Bone marrow (tissue), 2 donors: ENCODE measurements at places on chromosomes 11 and 22.

- DNase-seq, result no peak
These were observed 53.2 kb upstream of the AMPD3 start for GRCh38 chr11:10401696-10402392.

DNA sequence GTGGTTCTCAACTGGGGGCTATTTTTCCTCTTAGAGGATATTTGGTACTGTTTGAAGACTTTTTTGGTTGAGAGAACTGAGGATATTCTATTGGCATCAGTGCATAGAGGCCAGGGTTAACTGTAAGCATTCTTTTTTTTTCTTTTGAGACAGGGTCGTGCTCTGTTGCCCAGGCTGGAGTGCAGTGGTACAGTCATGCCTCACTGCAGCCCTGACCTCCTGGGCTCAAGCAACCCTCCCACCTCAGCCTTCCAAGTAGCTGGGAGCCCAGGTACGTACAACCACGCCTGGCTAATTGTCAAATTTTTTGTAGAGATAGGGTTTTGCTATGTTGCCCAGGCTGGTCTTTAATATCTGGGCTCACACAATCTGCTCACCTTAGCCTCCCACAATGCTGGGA is 12.9 kb downstream of the MMP7 start:
- no peak for DNase-seq

- DNase-seq, result no peak
These were observed 99.8 kb downstream of the ATM start for GRCh38 chr11:108322666-108323065.

GRCh38 chr22:17965538-17966402 is 58.6 kb downstream of the MICAL3 start:
- no peak for DNase-seq

- DNase-seq, result no peak
These were observed 469.9 kb downstream of the MN1 start for GRCh38 chr22:27331526-27332281.

DNA sequence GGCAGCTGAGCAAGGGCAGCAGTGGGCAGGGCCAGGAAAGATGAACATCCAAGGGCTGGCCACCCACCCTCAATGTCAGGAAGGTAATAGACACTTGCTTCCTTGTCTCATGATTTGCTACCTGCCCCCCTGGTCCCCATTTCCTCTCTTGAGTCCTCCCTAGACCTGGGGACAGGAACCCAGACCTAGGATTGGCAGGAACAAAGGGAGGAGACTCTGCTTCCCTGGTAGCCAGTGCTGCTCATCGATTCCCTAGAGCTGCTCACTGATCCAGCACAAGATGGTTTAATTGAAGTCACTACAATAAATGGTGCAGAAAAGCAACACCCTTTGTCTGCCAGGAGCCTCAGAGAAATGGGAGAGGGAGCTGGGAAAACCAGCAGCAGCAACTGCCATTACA is 67.8 kb upstream of the CHST1 start:
- DNase-seq, result no peak

DNA sequence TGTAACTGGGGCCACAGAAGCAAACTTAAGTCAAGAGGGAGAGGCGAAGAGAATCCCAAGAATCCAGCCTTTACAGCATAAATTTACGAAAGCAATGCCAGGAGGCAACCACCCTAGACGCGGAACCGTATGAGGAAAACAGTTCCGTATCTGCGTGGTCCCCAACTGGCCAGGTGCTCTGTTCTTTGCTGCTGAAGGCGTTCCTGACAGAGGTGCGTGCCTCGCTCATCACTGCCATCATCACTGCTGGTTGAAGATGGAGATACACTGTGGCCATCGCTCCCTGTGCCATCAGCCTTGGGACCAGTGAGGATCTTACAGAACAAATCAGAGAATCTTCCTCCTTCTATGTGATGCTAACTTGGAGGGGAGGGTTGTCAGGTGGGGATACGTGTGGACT is 270.5 kb upstream of the B3GAT1 start:
- no peak for DNase-seq

DNA sequence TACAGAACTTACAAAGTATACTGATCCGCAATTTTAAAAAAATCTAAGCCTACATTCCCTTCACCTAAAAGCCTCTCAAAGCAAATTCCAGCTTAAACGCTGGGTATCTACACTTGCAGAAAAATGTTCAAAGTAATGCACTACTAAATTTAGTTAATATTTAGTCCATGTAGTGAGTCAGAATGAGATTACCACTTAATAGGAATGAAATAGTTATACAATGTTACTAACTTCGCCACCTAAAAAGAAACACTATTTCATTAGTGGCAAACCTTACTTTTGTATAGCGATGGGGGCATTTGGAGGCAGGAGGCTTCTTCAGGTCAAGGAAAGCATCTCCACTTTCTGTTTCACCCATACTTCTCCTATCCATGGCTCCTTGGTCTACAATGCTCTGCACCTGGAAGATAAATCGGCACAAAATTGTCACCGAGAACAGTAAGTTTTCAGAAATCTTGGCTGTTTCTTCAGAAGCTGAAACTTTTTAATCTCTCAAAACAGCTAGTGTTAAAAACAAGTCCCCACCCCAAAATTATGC is 1.2 kb downstream of the EIF4ENIF1 start:
- no peak for DNase-seq

GRCh38 chr22:45584621-45585436 is 82.1 kb downstream of the FBLN1 start:
- no peak for DNase-seq

DNA sequence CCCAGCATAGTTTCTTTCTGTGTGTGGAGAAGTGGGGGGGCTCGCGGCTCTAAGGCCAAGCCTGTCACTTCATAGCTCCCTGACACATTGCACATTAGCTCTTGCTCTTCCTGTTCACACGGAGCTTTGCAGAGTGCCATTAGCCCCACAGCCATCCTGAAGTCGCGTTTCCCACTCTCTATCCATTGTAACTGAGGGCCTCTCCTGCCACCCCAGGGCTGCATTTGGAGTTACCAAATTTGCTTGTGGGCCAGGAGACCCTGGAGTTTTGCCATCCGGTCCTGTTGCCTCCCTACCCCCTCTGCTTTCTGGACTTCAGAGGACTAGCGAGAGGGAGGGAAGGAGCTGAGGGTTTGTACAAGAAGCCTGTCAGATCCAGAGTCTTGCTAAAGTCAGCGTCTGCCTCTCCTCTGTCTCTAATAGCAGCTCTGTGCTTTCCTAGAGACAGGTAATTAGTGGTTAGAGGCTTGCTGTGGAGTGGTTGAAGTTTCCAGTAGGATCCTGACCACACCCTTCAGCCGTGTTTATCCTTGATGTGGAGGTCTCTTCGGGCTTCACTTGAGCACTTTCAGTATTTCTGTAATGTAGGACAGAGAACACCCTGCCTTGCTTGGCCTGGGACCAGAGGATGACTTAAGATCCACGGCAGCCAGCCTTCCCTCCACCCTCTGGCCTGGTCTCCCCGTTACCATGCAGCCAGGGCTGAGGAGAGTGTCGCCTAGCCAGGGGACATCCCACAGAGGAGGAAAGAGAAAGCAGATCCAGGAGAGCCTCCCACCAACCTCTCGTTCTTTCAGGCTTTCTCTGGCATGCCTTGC is 14.1 kb downstream of the DCPS start:
- DNase-seq, result no peak

DNA sequence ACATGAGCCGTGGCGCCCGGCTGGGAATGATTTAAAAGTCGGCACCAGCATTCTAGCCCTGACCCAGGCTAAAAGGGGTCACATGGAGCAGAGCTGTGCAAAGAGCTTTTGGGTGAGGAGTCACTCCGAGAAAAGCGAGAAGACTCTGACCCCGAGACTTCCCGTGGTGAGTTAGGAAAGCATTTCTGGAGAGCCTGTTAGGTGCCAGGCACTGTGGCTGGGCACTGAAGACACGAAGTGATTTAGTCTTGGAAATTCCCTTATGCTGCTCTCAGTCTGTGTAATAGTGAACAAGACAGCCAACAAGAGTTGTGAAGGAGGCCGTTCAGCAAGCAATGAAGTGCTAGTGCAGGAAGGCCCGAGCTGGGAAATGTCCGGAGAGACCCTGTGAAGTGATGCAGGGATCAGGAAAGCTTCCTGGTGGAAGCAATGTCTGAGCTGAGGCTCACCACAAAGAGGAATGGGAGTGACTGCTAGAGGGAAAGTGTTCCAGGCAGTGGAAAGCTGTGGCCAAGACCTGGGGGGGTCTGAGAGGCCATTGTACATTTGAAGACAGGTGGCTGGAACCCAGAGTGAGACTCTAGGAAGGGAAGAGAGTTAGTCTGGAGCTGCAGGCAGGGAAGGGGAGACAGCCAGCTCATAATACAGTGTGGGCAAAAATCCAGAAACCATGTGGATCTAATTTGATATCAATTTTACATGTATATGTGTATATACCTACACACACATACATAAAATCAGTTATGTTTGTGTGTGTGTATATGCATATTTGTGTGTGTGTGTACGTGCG is 31.6 kb downstream of the MARK2 start:
- no peak for DNase-seq

GRCh38 chr22:25702571-25703167 is 39.3 kb upstream of the MYO18B start:
- DNase-seq, result peak; percentile 21

GRCh38 chr11:106076171-106076918 is 802 bp downstream of the KBTBD3 start:
- no peak for DNase-seq

GRCh38 chr11:7320306-7320705 is 68.6 kb downstream of the SYT9 start:
- DNase-seq, result no peak

DNA sequence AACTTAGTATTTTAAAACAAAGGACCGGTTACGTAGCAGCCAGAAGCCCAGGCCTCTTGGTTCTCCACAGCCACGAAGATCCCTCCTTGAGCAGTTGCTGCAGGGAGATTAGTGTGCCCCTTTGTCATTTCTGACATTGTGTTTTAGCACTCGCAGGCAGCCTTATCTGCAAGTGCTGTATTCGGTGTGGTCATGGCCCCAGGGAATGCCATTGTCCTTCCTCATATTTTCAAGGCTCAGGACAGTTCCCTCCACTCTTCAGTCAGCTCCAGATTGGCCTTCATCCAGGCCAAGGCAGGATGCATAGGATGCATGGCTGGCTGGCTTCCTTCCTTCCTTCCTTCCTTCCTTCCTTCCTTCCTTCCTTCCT is 88.5 kb downstream of the ZBTB16 start:
- no peak for DNase-seq

DNA sequence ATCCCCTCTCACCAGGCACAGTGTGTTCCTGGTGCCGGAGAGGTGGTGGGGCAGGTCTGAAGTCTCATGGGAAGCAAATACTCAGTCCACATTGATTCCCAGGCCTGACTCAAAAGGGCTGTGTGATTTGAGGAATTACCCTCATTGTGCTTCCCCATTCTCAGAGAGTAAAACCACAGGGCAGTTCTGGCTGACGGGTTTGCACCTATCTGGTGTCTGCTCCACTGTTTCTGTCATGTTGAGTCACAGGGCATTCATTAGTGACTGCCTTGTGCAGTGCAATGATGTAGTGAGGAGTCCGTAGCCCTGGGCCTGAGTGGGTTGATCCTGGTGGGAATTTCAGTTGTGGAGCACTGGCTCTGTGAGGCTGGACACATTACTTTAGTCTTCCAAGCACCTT is 85.2 kb upstream of the ARHGAP20 start:
- peak; percentile 70 for DNase-seq

DNA sequence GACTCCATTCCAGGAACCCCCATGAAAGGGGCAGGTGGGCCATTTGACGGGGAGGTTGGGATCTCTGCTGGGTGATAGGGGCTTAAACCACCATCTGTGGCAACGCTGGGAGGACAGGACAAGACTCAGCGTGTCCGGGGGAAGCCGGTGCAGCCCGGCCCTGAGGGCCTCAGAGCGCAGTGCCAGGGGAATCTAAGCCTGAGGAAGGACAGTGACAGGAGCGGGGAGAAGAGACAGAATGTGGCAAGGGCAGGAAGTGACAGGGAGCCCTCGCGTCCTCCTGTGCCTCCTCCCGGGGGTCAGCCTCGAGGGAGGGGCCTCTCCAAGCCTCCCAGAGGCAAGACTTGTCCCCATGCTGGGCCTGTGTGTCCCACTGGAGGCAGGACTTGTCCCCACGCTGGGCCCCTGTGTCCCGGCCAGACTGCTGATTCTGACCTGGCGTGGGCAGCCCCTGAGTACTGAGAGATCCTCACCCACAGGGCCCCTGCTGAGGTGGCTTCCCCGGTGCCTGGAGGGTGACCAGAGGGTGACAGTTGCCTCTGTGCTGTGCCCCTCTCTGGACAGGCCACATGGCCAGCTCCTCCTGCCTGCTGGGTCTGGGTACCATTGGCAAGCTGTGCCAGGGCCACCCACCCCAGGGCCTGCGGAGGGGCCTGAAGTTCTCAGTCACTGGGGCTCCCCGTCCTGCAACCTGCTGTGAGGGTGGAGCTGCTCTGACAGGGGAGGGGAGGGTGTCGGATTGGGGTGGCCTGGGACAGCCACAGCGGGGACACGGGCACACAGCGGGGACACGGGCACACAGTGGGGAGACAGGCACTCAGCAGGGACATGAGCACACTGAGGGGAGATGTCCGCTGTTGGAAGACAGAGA is 676.2 kb downstream of the BRD1 start:
- no peak for DNase-seq

- DNase-seq, result no peak
These were observed 29.0 kb upstream of the VWA5A start for GRCh38 chr11:124085997-124086846.

GRCh38 chr22:37394341-37394740 is 32.9 kb downstream of the ELFN2 start:
- no peak for DNase-seq

DNA sequence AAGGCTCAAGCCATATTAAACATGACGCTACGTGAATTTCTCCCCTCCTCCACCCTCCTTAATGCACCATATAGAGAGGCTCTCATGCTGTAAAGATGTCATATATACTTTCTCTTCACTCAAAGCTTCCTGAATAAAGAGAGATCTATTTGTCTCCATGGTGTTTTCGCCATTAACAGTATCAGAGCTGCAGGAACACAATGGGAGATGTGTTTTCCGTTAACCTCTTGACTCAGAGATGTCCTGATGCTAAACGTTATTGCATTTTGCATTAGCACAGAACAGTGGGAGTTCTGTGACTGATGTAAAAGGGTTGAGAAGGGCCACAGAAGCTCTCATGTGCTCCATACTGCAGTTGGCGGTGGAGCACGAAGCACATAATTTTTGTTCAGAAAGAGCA is 25.7 kb upstream of the BLID start:
- DNase-seq, result no peak

GRCh38 chr11:17922416-17922788 is 90.4 kb downstream of the SERGEF start:
- DNase-seq, result no peak

DNA sequence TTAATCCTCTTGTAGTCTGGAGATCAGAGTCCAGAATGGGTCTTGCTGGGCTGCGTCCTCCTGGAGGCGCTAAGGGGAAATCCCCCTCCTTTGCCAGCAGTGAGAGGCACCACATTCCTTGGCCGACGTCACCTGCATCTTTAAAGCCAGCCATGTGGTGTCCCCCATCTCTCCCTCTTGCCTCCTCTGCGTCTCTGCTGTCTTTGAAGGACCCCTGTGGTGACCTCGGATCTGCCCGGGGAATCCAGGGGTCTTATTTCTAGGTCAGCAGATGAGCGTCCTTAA is 27.2 kb upstream of the PARVB start:
- DNase-seq, result no peak
